Muscle of leg (tissue), 16 donors: ENCODE measurements at places on chromosomes 6 and 20. TPM values are rescaled to one million over a fixed set of nuclear protein-coding genes. Genes with fewer than 3 reads are reported as not detected.
A peak's percentile ranks its signal among the peaks of the same experiment; 100 is the strongest.

Gene MUC21
- total RNA-seq = not detected

Gene SLPI
- total RNA-seq = 0.13 TPM

Gene ABHD16B
- not detected for total RNA-seq

Gene SIRPA
- 13.3 TPM for total RNA-seq

DNA sequence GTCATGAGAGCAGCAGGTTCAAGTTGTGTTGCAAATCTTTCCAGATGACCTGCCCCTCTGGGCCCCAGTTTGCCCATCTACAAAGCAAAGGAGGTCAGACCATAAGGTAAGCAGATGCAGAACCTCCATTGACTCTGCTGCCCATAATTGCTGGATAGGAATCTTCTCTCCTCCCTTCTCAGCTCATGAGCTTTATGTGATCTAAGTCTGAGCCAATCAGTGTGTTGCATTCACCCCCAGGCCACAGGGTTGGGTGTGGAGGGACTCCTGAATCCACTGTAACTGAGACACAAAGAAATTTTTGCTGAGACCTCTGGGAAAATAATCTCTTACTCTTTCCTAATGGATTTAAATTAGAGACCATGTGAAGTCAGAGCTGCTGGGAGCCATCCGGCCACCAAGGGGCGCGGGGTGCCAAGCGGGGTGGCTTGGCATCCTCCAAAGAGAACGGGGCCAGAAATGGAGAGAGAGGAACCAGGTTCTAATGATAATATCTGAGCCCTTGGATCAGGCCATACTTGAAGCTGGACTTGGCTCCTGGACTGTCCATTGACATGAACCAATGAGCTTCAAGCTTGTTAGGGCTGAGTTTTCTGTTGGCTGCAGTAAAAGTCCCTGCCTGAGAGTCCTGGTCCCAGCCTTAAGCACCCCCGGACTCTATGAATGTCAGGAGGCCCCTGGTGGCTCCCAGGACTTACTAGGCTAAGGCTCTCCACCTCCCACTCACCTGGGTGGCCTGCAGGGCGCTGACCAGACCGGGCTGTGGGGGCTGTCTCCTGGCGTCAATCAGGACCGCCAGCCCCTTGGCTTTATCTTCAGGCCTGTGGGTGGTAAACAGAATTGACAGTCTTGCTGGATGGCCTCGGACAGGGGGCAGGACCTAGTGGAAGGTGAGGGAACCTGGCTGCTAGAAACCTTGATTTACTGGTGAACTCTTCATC lies 32.8 kb downstream of the KIAA1755 start:
- no peak overlapping the region for H3K4me3 ChIP-seq
- H3K27me3 ChIP-seq = no peaks in the 10 kb centered on the region
- no peaks in the 10 kb centered on the region for H3K36me3 ChIP-seq
- H3K27ac ChIP-seq = no peak overlapping the region
- peaks cover 5% of the 10 kb centered on the region for H3K4me1 ChIP-seq

DNA sequence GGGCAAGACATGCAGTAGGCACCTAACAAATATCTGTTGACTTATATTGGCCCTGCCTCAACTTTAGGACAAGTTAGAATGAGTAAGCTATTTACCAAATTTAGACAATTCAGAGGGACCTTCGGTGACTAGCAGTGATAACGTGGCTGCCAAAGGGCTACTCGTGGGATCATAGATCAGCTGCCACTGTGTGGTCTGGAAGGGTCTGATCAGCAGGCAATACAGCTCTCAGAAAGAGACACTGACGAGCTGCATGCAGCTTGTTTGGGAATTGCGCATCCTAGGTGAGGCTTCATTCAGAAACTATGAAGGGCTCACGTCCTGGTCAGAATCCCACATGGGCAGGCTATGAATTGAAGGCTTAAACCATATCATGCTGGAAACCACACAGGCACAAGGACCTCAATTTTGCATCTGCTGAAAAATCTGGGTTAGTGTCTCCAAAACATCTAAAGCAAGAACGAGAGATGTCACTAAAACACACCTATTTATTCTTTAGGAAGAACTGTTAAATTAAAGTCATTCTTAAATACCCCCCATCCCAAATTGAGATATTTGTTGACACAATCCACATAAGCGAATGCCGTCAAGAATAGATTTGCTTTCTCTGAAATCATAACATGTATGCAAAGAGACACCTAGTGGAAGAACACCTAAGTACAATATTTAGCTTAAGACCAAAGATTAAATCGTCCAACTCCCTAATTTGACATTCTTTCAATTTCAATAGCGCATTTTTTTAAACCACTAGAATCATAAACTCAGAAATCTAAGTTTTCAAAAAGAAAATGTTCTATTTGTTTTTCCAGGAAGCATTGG lies 79.6 kb downstream of the IPCEF1 start:
- peak overlapping the region; percentile 12 for H3K4me3 ChIP-seq
- peak; percentile 76 for DNase-seq
- no peaks in the 10 kb centered on the region for H3K4me1 ChIP-seq
- no peaks in the 10 kb centered on the region for H3K36me3 ChIP-seq
- no peak overlapping the region for H3K27ac ChIP-seq

- peak overlapping the region; percentile 52 for H3K27ac ChIP-seq
- DNase-seq = no peak
- no peaks in the 10 kb centered on the region for H3K27me3 ChIP-seq
- H3K36me3 ChIP-seq = peaks cover 44% of the 10 kb centered on the region
- H3K4me1 ChIP-seq = peaks cover 6% of the 10 kb centered on the region
These were observed 23.0 kb downstream of the MAP1LC3A start for GRCh38 chr20:34581341-34582184.

DNA sequence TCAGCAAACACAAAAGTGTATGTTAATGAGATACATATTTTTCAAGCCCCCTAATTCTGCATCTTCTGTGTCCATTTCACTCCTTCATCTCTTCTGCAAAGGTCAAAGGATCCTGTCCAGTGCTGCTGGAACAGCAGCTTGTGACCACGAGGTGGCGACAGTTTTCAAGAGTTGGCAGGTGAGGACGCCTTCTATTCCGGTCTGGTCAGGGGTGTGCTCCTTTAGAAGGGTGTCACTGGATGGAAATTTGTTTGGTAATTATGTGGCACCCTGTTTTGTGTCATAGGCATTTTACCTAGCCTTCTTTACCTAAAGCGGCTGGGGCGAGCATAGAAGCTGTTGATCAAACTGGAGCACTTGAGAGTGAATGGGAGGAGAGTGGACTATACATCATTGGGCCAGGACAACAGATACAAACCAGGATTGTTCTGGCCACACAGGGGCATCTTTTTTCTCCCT lies 32.9 kb upstream of the ERVFRD-1 start:
- no peak overlapping the region for H3K4me3 ChIP-seq
- peak; percentile 80 for DNase-seq
- no peaks in the 10 kb centered on the region for H3K27me3 ChIP-seq
- no peak overlapping the region for H3K27ac ChIP-seq

- no peak within 1 kb of the TSS for H3K27ac ChIP-seq
- peaks cover 16% of the 10 kb centered on the region for H3K4me1 ChIP-seq
- H3K36me3 ChIP-seq = no peaks in the 10 kb centered on the region
- DNase-seq = peak; percentile 61
These were observed at the start of gene SLC23A2 for GRCh38 chr20:5001174-5002076. Gene SLC23A2, minus strand, starts transcription at chr20:5001510. Its CDS starts 68,948 bp downstream, at chr20:4932562.

- H3K27ac ChIP-seq = no peak overlapping the region
- H3K27me3 ChIP-seq = no peaks in the 10 kb centered on the region
- DNase-seq = no peak
- H3K4me3 ChIP-seq = no peak overlapping the region
- no peaks in the 10 kb centered on the region for H3K4me1 ChIP-seq
These were observed 697.8 kb downstream of the KIF16B start for GRCh38 chr20:15875446-15875845.

- peaks cover 3% of the 10 kb centered on the region for H3K4me1 ChIP-seq
- no peaks in the 10 kb centered on the region for H3K36me3 ChIP-seq
- no peak overlapping the region for H3K4me3 ChIP-seq
- no peak overlapping the region for H3K27ac ChIP-seq
These were observed 43.1 kb downstream of the ZNF217 start for GRCh38 chr20:53550280-53551187.

- H3K4me1 ChIP-seq = no peaks in the 10 kb centered on the region
- no peaks in the 10 kb centered on the region for H3K27me3 ChIP-seq
- H3K36me3 ChIP-seq = no peaks in the 10 kb centered on the region
- no peak overlapping the region for H3K4me3 ChIP-seq
- H3K27ac ChIP-seq = no peak overlapping the region
These were observed 762.4 kb upstream of the SLC35B3 start for GRCh38 chr6:9197726-9198125.

GRCh38 chr20:35318502-35319157 lies 26.4 kb upstream of the FAM83C start:
- H3K27me3 ChIP-seq = no peaks in the 10 kb centered on the region
- no peak overlapping the region for H3K4me3 ChIP-seq
- H3K27ac ChIP-seq = peak overlapping the region; percentile 69
- H3K4me1 ChIP-seq = peaks cover 5% of the 10 kb centered on the region
- H3K36me3 ChIP-seq = peaks cover 8% of the 10 kb centered on the region
- peak; percentile 61 for DNase-seq
